ENCODE measurements at places on chromosomes 2 and 18.

DNA sequence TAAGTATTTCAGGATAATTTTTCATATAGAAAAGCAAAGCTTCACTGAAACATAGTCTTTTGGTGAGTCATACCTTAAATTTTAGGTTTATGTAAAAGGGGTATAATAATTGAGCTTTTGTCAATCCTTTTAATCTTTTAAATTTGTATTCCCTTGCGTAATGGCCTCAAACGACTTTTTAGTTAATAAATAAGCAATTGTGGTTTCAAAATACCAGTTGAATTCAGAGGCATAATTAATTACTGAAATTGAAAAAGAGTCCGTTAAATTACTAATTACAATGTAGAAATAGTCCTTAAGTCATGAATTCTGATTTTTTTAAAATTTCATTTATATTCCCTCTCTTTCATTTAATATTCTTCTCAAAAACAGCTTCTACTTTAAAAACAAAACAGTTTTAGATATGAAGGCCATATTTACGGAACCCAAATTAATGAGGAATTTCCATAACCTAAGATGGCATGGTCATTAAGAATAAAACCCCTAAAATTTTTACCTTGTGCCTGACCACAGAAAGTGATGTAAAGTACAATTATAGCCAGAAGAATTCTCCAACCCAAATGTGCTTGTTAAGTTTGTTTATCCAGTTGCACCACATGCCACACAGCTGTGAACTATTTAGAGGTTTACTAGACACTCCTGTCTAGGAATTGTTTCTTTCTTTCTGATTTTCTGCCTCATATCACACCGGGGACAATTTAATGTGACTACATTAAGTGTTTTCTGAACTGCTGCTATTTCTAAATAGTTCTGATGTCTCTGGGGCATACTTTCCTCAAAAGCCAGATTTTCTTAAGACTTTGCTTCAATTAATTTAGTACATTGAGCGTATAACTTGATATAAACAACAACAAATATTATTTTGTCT is 60.7 kb upstream of the ITGA4 start:
- no peak for DNase-seq

- no peak for DNase-seq
These were observed 46.2 kb downstream of the FAM168B start for GRCh38 chr2:131046918-131047652.

GRCh38 chr2:150047620-150048222 is 439.7 kb downstream of the RND3 start:
- no peak for DNase-seq

DNA sequence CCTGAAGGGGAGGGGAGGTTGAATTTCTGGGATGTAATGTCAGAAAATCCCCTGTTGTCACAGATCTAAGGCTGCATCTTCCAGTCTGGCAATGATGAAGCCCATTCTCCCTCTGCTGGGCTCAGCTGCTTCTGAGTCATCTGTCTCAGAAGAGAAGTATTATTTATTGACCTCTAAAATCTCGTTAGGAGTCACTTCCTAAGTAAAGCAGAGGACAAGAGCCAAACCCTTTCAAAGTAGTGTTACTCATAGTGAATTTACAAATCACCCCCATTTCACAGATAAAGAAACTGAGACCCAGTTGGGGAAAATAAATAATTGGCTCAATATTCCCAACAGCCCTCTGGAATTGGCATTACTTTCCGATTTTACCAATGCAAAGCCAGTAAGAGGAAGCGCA is 167.3 kb upstream of the SKOR2 start:
- no peak for DNase-seq

GRCh38 chr2:100852447-100852846 is 32.5 kb downstream of the NPAS2 start:
- DNase-seq, result no peak

- DNase-seq, result no peak
These were observed 89.4 kb upstream of the SPTBN1 start for GRCh38 chr2:54366487-54367280.

DNA sequence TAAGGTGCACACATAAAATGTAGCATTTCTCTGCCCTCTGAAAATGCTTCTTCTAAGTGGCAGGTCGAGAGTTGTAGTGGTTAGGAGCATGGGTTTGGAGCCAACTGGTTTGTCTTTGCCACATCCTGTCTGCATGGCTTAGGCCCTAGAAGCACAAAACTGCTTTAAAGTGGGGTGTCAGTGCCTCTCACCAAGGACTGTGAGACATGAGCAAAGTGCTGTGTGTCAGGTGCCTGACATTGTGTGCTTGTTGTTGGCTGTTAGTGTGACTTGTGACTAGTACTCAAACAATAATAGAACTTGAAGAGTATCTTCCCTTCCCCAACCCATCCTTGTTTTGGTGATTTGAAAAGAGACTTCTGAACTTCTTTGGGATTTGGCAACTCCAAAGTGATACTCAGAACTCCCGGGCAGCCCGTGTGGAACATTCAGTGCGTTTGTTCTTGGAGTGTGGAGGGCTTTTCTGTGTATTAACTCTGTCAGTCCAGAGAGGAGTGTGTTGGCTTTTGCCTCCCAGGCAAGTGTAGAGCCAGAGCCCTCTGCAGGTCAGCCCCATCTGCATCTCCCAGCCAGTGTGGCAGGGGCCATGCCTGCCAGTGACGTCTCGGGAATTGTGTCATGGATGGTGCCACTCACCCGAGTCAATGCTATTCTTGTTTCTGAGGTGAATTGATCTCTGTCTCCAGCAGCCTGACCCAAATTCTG is 5.0 kb downstream of the MGAT5 start:
- DNase-seq, result peak; percentile 47

- no peak for DNase-seq
These were observed 82.3 kb upstream of the FAM98A start for GRCh38 chr2:33681364-33681757.

- DNase-seq, result no peak
These were observed 82.6 kb downstream of the ZNF532 start for GRCh38 chr18:58947136-58947732.

- DNase-seq, result no peak
These were observed 310.7 kb upstream of the MYT1L start for GRCh38 chr2:2641541-2642410.

DNA sequence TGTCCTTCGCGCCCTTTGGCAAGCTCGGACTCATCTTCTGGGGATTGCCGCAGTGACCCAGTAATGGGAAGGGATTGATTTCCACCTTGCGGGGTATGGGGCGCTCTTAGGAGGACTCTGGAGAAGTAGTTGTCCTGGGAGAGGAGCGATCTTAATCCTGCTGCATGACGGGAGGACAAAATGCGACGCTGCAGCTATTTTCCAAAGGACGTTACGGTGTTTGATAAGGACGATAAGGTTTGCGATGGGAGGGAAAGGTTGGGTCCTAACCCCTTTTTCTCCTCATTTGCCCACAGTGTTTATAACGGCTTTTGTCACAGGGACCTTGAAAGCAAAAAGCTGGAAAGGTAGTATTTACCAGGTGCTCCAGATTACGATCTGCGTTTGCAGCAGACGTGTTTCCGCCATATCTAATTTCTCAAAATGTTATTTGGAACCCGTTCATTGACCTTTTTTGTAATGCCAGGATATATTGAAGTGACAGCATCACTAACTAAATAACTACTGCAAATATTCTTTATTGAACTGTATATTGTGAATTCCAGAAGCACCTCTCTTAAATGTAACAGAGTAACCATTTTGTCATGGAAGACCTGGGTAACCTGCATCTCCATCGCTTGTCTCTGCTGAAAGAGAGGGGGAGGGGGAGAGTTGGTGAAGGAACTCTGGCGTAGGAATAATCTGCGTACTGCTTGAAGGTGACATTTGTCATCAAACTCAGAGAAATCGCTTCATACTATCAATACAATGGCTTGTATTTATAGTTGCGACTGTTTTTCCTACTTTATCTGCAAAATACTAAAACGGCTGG is 590 bp downstream of the MDH1 start:
- DNase-seq, result no peak

DNA sequence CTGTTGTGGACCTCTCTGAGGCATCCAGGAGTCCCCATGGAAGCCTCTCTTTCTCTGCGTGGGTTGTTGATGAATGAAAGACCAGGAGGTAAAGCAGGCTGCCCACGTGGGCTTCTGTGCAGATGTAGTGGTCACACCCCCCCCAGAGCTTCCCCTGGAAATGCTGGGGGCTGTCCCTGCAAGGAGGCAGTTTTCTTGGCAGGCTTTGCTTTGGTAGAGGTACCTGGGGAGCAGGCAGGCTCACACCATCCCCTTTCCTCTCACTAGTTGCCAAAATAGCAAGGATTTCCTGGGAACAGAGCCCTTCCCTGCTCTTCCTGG is 97.6 kb upstream of the MAP3K20 start:
- DNase-seq, result no peak

DNA sequence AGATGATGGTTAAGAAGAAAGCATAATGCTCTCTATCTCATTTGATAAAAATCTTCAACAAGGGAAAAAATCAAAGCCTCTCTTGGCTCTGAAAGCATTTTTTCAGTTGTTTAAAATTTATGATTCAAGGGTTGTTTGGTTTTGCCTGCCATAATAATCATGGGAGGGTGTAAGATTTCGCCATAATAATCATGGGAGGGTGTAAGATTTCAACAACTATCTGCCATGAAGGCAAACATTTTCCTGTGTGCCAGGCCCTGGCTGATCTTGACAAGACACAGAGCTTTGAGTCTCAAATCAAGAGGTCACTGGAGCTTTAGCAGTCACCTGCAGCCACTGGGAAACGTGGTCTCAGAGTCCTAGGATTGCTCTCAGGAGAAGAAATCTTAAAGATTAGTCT is 175.1 kb upstream of the PIEZO2 start:
- no peak for DNase-seq

GRCh38 chr2:162004031-162004430 is 70.0 kb downstream of the DPP4 start:
- no peak for DNase-seq

- DNase-seq, result no peak
These were observed 41.0 kb downstream of the CDKL4 start for GRCh38 chr2:39202639-39203369.

- DNase-seq, result no peak
These were observed 34.3 kb upstream of the PPP1CB start for GRCh38 chr2:28717339-28717758.

GRCh38 chr2:216737676-216738075 is 42.3 kb upstream of the IGFBP5 start:
- DNase-seq, result no peak

- DNase-seq, result peak; percentile 24
These were observed 583.6 kb downstream of the IRS1 start for GRCh38 chr2:226215902-226216503.

- no peak for DNase-seq
These were observed 98.9 kb downstream of the CYRIA start for GRCh38 chr2:16566701-16567100.

DNA sequence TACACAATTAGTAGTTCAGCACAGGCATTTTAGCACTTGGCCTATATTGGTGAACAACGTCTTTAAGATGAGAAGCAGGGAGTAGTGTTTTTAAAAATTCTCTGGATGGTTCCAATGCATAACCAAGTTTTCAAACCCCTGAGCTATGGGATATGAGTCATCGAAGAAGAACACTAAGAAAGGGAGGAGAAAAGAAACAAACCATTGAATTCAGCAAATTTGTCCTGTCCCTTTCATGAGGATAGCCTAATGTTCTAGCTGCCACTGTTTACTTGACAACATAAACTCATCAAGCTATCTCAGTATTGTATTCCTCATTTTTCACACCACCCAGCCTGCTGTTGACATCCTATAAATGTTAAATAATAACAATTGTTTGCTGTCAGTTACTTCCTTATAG is 158.0 kb downstream of the BARD1 start:
- no peak for DNase-seq

DNA sequence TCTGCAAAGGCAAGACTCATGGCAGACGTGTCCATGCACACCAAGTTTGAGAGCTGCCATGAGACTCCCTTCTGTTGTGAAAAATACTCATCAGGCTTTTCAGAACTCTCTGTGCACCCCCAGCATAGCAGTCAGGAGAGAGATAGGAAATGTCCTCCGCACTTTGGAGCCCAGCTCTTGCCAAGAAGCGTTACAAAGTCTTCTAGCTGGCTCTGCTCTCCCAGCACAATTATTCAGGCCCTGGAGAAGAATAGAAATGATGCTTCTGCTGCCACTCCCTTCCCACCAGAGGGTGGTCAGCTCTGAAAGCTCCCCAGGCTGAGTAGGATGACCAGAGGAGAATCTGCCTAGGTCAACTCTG is 594.4 kb upstream of the ID2 start:
- DNase-seq, result no peak

DNA sequence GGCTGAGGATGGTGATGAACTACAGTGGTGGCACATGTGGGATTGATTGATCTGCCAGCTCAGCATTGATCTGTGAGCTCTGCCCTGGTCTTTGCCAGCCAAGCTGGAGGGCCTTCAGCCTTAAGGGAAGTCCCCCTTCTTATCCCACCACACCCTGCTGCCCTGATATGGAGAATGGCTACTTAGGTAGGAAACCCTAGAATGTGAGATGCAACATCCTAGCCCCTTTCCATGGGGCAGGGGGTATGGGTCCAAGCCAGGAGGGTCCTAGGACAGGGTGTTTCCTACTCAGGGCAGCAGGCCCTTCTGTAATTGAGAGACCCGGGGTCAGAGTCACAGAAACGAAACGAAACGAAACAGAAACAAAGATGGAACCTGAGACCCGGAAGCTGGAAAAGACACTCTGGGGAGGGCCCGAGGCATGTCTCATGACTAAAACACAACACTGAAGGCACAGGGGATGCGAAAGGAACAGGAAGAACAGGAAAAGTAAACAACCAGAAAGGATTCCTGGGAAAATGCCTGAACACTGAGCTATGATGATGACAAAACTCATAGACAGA is 16.9 kb upstream of the SULT1C2 start:
- no peak for DNase-seq

GRCh38 chr2:26590980-26591618 is 50.1 kb downstream of the CIB4 start:
- DNase-seq, result no peak

GRCh38 chr2:126831234-126832005 is 67.3 kb upstream of the TEX51 start:
- DNase-seq, result no peak

- DNase-seq, result no peak
These were observed 285.5 kb upstream of the NETO1 start for GRCh38 chr18:73153271-73153670.

- DNase-seq, result no peak
These were observed 154.7 kb upstream of the LRP1B start for GRCh38 chr2:142285480-142285879.

GRCh38 chr18:56312551-56313335 is 325.6 kb downstream of the TXNL1 start:
- no peak for DNase-seq

DNA sequence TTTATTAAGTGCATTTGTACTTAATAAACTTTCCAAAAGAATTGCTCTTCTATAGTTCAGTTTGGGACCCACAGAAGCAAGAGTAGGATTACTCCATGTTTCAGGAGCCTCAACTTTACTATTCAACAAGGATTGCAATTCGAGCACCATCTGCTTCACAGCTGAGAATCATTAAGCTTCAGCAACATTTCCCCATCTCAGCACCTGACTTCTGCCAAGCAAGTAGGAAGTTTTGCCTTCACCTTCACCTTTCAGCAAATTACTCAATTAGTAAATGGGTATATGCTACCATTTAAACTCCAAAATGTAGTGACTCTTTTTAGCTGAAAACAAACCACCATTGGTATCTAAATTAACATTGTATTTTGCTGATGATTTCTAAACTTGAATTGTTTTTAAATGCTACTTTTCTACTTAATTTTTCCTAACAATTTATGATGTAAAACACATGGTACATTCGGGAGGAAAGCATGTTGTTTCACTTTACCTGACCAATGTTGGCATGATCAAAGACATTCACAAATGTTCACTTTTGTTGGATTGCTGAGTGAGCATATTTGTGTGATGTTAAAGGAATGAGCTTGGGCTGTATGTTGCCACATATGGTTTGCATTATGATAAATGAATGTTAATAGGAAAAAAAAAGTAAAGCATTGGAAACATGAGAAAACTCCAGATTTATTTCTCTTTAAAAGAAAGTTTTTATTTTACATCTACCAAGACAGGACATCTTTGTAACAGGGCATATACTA is 159.2 kb downstream of the GULP1 start:
- DNase-seq, result no peak
